ENCODE measurements at places on chromosomes 12 and 14.

DNA sequence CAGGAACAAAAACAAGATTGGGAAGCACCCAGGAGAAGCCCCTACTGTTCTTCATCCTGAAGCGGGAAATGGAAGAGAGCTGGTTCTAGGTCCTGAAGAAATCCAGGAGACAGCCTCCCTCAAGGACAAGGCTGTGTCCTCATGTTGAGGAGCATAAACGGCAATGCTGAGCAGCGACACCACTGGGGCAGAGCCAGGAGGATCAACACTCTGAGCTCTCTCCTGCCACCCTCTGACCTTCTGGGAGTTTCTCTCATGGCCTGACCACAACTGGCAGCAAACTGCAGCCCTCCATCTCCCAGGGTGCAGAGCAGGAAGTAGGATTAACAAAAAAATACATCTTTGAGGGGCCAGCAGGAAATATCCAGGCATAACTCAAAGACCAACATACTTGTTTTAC lies 1292.2 kb upstream of the TMEM132C start:
- peak; percentile 3 for DNase-seq

GRCh38 chr12:83793616-83794015 lies 1106.9 kb downstream of the TMTC2 start:
- DNase-seq, result no peak

GRCh38 chr12:131420867-131421447 lies 289.9 kb upstream of the SFSWAP start:
- no peak for DNase-seq

DNA sequence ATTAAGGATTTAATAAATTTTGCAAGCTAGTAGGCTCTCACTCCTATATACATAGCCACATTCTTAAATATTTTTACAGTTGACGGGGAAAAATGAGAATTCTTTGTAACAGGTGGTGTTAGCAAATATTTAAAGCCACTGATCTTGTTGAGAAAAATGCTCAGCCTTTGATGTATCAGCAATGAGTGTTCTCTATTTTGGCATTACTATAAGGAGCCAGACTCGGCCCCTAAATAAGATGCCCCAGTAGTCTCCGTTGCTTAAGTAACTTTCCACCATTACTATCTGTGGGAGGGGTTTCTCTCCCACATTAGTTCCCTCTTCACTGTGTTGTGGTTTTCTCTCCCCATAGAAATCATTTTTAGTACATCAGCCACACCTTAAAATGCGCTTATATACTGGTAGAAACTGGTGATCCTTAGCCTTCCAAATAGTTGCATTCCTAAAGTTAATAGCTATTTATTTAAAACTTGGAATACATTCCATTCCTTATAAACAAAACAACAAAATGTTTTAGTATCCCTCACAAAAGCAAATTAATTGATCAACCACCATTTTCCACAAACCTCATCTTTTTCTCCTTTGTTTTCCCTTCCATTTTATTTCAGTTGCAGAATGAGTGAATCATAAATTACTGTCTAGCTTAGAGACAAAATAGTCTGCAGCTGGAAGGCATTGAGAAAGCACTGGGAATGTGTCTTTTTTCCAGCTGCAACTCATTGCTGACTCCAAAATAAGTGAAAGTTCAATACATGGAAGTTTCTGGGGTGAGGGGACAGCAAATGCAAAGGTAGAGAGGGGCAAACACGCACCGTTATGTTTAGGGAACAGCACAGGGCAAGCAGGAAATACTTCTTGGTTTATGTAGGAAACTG lies 84.7 kb upstream of the FERMT2 start:
- no peak for DNase-seq

GRCh38 chr14:98172243-98172778 lies 1099.7 kb downstream of the BCL11B start:
- DNase-seq, result no peak

DNA sequence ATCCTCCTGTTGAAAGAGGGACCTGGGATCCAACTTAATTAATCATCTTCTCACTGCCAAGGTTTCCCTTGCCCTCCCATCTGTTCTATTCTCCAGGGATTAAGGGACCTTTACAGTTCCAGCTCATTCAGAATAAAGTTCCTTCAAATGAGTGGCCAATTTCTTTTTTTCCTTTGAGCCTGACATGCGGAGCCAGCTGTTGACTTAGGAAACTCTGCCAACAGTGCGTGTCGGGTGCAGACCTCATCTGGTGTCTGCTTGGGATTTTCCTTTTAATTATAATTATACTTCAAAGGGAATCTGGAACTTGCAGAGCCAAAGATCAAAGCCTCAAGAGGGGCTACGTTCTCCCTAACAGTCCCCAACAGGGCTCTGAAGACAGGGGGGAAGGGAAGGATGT lies 64.8 kb downstream of the CCDC60 start:
- no peak for DNase-seq

- DNase-seq, result no peak
These were observed 75.0 kb downstream of the BICD1 start for GRCh38 chr12:32181498-32182175.

GRCh38 chr14:29350496-29350895 lies 577.2 kb downstream of the PRKD1 start:
- no peak for DNase-seq

GRCh38 chr12:8226355-8226754 lies 1.1 kb downstream of the FAM90A1 start:
- no peak for DNase-seq

GRCh38 chr12:64825143-64826021 lies 935 bp downstream of the TBC1D30 start:
- DNase-seq, result no peak

GRCh38 chr12:60265741-60266140 lies 669.9 kb downstream of the SLC16A7 start:
- no peak for DNase-seq

DNA sequence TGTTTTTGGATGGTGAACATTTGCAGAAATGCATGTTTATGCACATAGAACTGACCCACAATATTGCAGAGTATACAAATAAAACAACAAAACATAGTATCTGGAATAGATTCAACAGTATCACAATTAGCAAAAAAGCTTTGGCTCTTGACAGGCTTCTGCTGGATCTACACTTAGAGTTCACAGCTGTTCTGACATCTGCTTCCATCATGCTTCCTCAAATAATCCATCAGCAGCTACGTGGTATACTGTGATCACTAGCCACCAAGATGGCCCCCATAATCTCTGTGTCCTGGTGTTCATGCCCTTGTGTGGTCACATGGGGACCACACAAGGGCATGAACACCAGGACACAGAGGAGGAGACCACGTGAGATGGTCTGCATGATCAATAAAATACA lies 166.6 kb upstream of the CCDC198 start:
- DNase-seq, result no peak
